ENCODE measurements at places on chromosomes 11 and 22.

DNA sequence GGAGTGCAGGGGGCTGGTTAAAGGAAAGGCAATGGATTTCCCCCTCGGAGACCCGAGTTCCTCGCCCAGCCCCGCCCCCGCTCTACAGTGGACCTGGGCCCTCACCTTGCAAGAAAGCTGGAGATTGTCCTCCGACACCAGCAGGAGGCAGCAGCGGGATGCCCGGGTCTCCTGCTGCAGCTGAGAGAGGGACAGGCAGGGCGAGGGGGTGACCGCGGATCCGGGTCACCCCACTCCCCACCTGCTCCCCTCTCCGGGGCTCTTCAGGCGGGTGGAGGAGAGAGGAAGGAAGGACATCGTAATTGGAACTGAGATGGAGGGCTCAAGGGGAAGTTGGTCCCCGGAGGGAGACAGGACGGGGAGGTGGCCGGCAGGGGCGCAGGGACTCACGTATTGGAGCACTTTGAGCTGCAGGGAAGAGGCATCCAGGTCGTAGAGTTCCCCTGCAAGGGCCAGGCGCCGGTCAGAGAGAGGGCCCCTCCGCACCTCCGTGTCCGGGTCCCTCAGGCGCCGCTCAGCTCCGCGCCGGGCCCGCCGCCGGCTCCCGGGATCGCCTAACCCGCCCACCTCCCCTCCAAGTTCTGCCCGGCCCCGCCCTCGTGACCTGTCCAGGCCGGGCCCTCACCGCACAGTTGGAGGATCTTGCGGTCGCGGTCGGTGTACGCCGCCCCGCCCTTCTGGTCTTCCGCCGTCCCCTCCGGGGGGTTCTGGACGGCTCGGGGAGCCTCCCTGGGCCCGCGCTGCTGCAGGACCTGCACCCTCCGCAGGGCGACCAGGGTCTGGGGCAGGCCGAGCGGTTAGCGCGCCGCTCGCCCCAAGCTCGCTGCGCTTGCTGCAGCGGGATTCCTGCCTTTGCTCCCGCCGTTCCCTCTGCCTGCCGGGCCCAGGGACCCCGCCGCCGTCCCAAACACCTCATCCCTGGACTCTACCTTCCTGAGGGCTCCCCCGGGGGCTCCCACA is 84.1 kb downstream of the PDE2A start:
- DNase-seq: peak; percentile 68

- no peak for DNase-seq
Measured at GRCh38 chr11:35791088-35791958, 128.7 kb downstream of the TRIM44 start.

DNA sequence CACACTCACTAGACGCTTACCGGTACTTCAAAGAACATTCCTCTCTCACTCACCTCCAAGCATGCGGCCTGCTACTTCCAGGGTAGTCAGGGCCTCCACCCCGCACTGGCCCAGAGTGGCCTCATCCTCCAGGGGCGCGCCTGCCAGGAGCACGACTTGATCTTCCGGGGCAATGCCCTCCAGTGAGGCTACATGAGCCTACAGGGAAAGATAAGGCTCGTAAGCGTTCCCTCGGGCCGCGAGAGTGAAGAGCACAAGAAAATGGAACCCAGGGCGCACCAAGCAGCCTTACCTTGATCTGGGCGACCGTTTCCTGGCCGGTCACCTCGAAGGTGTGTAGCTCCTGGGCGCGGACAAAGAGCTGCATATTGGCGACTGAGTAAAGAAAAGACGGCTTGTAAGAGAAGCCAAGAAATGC is 478 bp downstream of the FAU start:
- DNase-seq: peak; percentile 36

- no peak for DNase-seq
Measured at GRCh38 chr11:75518204-75518549, 7.6 kb downstream of the GDPD5 start.

GRCh38 chr22:38758276-38758945 is 2.6 kb upstream of the SUN2 start:
- peak; percentile 73 for DNase-seq

- peak; percentile 61 for DNase-seq
Measured at GRCh38 chr11:45655347-45655756, 10.1 kb downstream of the CHST1 start.

Data from activated naive CD4-positive, alpha-beta T cell treated with anti-CD3 and anti-CD28 coated beads, Interleukin-2, amount 50 U/mL, for 72 hours (primary cell).